ENCODE measurements at places on chromosomes 2 and 18.

DNA sequence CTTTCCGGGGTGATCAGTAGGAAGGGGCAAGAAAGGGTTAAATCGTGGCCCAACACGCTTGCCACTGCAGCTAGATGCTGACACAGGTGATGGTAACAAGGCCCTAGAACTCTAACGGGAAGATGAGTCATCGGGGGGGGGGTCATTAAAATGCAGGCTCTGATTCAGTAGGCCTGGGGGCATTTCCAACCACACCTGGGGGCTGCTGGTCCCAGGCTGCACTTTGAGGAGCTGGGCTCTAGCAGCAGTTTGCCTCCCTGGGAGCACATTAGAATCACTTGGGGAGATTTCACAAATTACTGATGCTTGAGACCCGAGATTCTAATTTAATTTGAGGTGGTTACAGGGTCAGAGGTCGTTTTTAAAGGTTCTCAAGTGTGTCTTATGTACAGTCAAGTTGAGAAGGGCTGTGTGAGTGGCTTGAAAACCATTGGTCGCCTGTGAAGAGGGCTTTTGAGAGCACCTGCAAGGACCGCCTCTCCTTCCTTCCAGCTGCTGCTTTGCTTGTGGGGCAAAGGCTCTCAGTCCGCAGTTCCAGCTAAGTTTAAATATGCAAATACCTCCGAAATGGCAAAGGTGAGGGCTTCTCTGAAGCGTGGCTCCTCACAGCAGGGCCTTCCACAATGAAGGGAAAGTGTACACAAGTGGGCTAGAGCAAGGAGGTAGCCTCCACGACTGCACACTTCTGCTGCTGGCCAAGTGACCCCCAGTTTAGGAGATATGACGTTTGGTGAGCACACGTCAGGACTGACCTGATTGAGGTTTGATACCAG is 128.0 kb upstream of the MSH6 start:
- DNase-seq = no peak

- no peak for DNase-seq
Measured at GRCh38 chr2:9824956-9825720, 18.1 kb upstream of the TAF1B start.

- no peak for DNase-seq
Measured at GRCh38 chr2:64989982-64990614, 899 bp downstream of the SLC1A4 start.

- no peak for DNase-seq
Measured at GRCh38 chr2:21372654-21373053, 248.9 kb downstream of the TDRD15 start.
